Astrocyte of the cerebellum (primary cell): ENCODE measurements at places on chromosomes 1 and 21.
A peak's percentile ranks its signal among the peaks of the same experiment; 100 is the strongest.

- DNase-seq, result no peak
These were observed 198.9 kb downstream of the NTNG1 start for GRCh38 chr1:107339775-107340174.

DNA sequence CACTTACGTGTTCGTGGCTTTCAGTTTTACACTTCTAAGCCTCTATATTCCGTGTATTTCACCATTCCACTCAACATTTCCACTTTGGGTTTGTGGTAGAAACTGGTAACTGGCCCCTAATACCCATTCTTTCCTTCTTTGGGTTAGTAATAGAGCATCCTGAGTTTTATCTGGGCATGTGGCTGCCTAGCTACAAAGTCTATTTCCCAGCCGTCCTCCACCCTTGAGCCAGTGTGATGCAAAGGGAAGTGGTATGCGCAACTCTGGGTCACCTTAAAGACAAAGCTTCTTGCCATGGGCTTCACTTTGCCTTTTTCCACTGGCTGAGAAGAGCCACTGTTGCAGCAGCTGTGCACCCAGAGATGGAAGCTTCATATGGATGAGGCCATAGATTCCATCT, 73.9 kb downstream of the LAMC2 start:
- no peak for DNase-seq

- no peak for DNase-seq
These were observed 29.1 kb upstream of the RBBP5 start for GRCh38 chr1:205150651-205151428.

- no peak for DNase-seq
These were observed 35.5 kb upstream of the IL20 start for GRCh38 chr1:206829875-206830274.

DNA sequence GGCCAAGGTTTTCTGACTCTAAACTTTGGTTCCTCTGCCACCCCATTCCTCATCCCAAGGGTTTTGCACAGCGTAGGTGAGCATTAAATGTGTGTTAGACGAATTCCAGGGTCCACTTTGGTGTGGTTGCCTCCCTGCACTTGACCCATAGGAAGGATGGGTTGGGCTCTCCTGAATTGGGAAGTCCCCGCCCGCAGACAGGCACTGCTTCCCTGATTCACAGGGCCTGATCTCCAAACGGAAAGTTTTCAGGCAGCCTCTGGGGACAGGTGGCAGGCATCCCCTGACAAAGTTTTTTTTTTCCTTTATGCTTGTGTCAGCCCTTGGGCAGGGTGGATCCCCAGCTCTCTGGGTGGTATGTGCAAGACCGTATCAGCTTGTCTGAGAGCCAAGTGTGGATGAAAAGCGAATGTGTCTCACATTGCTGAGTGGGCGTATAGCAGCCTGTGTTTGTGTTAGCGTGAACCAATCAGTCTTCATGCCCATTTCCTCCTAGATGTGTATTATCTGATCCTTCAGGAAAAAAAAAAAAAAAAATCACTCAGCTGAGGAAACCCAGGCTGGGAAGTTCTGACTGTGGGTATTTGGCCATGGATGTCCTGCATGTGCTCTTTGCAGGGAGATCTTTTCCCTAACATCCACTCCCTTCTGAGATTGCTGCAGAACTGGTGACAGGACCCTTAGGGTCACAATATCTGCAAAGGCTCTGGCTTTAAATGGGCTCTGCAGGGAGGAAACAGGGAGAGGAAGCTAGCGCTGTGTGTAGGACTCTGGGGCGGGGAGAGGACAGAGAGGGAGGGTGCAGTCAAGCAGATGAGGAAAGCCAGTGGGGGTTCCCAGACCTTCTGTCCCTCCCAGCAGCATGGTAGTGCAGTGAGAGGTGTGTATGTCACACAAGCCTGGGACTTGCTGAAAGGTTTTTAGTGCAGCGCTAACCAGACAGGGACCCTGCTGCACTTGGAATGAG, 42.2 kb upstream of the TRABD2B start:
- no peak for DNase-seq

DNA sequence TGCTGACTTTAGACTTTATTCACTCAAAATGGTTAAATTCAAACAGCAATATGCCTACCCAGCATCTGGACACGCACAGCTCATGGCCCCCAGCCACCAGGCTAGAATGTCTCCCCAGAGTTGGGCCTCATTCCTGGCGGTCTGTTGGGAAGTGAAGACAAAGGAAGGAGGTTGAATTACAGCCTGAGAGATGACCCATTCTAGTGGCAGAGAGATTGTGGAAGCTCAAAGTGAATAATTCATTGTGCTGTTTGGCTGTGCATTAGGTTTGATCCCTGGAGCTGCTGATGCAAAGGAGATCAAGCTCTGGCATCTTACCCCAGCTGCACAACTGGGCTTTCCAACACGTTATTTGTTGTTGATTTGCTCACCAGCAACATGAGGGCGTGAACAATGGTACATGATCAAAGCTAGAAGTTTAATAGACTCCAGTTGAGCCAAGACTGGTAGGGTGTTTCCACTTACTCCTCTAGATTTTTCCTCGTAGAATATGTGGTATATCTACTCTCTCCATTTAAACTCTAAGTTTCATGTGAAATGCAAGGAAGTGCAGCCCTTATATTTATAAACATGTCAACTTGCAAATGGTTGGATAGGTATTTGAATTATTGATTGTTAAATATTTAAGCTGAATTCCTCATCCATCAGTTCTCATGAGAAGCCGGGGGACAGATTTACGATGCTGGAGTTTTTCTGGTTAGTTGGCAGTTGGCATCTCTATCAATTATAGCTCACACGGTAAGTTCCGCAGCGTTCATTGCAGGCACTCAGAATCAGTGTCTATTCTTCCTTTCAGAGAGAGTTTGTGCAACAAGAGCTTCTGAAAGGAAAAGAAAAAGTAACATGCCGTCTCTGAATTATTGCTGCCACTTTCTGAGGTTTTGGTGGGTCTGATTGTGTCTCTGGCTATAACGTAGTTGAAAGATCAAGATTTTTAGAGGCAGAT, 222.7 kb downstream of the TM2D1 start:
- DNase-seq, result no peak

DNA sequence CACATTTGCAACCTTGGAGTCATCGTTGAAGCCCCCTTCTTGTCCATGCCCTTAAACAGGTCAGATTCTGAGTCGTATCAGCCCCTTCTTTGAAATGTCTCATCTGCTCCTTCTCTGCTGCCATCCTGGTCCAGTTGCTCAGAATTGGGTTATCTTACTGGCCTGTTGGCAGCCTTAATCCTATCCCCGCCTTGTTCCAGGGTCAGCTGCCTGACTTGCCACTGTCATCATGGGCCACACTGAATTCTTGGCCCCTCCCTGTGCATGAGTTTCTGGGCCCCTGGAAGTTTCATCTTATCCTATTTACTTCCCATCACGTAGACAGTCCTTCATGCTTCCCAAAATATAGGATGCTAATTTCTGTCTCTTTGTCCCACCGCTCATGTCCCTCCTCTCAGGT, 23.7 kb downstream of the IRF2BP2 start:
- DNase-seq, result no peak

- DNase-seq, result no peak
These were observed 15.6 kb downstream of the AIDA start for GRCh38 chr1:222696741-222697140.

GRCh38 chr1:219580009-219580676, 32.8 kb downstream of the ZC3H11B start:
- DNase-seq, result peak; percentile 50

DNA sequence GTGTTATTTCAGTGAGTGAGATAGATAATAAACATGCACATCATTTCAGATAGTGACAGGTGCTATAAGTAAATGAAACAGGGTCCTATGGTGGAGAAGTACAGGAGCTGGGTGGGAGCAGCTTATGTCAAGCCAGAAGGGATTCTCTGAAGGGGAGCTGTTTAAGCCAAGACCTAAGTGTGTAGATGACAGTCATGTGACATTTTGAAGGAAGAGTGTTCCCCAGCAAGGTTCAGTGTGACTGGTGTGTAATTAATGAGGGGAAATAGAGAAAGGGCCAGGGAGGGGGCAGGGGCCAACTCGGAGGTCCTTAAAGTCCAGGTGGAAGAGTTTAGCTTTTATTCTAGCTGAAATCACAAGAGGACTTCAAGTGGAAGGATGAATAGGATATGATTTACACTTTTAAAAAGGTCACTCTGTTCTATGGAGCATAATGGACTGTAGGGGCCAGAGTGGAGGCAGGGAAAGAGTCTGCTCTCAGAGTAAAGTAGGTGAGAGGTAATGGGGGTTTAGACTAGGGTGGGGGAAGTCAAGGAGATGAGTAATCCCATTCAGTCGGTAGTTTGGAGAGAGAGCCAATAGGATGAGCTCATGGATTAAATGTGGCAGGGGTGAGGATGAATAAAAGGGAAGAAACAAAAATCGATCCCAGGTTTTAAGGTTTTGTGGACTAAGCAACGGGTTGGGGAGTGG, 243.1 kb downstream of the CACNA1E start:
- no peak for DNase-seq

DNA sequence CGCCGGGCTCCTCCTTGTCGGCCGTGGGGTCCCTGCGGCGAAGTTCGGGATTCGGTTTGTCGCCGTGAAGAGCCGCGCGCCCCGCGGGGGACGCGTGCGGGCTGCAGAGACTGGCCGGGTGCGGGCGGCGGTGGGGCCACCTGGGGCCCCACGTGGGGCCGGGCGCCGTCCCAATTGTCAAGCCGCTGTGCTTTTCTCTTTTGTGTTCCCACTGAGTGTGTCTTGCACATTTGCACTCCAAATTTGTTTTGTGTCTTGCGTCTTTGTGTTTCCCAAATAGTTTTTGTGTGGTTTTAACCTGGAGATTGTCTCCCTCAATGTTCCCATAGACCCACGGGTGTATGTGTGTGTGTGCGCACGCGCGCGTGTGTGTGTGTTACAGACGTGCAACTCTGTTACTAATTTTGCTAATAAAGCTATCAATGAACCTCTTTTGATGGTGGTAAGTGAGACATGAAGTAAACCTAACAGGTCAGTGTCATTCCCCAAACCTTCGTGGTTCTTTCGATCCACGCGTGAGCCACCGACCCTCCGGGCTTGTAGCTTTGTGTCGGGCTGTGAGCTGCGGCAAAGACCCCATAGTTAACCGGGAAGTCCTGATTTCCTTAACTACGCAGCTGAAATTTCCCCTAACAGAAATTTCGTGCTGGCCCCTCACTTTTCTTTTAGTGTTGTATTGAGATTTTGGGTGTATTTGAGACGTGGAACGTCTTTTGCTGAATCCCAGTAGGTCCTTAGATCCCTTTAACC, 708 bp downstream of the PRDM2 start:
- no peak for DNase-seq

- DNase-seq, result no peak
These were observed at the start of gene PDE4B for GRCh38 chr1:65792669-65793358. Gene PDE4B (plus strand): TSS chr1:65792895.

- no peak for DNase-seq
These were observed 223.8 kb downstream of the KCNH1 start for GRCh38 chr1:210910020-210910575.

DNA sequence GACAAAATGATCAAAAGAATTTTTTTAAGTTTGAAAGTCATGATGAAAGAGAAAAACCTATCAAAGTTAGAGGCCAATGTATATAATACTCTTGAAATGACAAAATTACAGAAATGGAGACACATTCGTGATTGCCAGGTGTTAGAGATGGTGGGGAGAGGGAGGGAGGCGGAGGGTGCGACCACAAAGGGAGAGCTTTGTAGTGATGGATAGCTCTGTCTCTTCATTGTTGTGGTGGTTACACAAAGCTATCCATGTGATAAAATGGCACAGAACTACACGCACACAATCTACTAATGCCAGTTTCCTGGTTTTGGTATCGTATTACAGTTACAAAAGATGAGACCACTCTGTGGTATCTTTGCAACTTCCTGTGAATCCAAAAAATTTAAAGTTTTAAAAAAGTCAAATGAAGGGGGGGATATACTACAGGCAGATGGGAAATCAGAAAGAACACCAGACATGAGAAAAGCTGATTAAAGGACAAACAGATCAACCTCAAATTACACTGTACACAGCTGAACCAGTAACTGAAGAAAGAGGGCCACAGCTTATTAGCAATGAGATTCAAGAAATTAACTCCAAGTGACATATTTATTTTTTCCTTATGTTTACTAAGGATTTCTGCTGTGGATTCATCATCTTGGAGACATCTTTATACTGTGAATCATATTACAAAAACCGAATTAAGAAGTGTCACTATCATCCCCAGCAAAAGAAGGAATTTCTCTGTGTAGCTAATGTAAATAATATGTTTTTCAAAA, 199.1 kb downstream of the SLC45A1 start:
- no peak for DNase-seq

DNA sequence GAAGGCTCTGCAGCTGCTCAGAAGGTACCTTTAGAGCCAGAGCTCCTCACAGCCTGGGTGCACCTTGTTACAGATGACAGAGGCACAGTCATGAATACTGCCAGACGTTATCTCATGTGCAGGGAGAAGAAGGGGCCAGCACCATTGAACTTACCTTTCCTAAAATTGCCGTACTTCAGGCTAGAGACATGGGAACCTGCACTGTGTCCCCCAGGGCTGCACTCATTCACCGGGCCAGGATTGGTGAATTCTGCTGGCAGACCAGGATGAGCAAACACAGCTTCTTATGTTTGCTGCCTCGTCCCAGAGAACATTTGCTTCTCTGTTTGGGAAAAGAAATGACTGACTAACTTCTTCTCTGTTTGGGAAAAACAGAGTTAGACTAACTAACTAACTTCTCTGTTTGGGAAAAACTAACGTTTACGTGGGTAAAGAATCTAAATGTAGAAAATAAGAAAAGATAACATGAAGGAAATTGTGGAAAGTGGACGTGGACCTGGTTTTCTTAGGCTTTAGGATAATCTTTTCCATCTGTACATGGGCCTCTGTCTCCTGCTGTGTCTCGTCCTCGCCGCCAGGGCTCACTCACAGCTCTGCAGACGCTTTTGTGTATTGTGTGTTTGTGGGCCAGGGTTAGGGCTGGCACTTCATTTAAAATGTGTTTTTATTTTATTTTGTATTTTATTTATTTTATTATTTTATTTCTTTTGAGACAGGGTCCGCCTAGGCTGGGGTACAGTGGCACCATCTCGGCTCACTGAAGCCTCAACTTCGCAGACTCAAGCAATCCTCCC, 9.9 kb downstream of the OBSCN start:
- DNase-seq, result no peak

- no peak for DNase-seq
These were observed 25.6 kb downstream of the PDC start for GRCh38 chr1:186435336-186435735.

DNA sequence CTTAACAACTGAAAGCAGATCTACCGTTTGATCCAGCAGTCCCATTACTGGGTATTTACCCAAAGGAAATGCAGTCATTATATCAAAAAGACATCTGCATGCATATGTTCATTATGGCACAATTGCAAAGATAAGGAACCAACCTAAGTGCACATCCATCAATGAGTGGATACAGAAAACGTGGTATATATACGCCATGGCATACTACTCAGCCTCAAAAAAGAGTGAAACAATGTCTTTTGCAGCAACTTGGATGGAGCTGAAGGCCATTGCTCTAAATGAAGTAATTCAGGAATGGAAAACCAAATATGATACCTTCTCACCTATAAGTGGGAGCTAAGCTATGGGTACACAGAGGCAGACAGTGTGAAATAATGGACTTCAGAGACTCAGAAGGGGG, 169.3 kb downstream of the ZBTB18 start:
- DNase-seq, result no peak

DNA sequence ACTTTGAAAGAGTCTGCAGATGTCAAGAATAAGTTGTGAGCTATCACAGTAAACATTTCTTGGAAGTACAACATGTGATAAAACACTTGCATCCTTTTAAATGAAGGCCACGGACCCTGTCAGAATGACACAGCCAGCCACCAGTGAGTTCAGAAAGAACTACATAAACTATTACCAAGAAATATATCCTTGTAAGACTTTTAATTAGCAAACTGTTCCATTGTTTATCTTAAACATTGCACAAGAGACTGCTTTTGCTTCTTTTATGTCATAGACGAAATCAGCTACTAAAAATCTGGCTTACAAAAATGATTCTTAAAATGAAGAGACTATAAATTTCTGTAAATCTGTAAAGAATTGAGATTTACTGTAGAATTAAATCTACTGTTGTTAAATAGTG, 17.9 kb downstream of the LRRC7 start:
- DNase-seq, result no peak
